IPS DF 6.9 (cell line): ENCODE measurements at places on chromosomes 7 and 10.

GRCh38 chr10:103969857-103970627 is 3.1 kb downstream of the SLK start:
- DNase-seq: no peak

DNA sequence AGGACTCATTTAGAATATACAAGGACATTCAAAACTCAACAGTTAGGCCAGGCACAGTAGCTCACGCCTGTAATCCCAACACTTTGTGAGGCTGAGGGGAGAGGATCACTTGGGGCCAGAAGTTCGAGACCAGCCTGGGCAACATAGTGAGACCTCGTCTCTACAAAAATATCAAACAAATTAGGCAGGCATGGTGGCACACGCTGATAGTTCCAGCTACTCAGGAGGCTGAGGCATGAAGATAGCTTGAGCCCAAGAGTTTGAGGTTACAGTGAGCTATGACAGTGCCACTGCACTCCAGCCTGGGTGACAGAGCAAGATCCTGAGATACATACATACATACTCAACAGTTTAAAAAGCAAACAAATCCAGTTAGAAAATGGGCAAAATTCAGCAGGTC is 44.9 kb downstream of the GNA12 start:
- DNase-seq: no peak

- DNase-seq: no peak
Measured at GRCh38 chr10:4359003-4359402, 467.0 kb upstream of the AKR1E2 start.

DNA sequence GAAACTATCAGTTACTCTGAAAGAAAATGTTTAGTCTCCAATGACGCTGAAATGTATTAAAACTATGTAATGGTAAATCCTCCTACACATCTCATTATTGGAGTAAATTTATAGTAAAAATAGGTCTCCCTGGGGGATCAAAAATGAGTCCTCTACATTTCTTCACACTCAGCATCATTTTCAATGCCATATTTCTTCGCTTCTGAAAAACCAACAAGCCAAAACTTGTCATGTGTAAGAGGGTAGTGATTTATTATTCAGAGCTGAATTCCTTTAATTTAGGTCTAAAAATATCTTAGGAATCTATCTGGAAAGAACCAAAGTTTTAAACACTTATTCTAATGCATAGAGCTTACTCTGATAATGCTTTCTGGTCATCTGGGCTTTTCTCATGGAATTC is 3.0 kb downstream of the PDK4 start:
- DNase-seq: no peak

DNA sequence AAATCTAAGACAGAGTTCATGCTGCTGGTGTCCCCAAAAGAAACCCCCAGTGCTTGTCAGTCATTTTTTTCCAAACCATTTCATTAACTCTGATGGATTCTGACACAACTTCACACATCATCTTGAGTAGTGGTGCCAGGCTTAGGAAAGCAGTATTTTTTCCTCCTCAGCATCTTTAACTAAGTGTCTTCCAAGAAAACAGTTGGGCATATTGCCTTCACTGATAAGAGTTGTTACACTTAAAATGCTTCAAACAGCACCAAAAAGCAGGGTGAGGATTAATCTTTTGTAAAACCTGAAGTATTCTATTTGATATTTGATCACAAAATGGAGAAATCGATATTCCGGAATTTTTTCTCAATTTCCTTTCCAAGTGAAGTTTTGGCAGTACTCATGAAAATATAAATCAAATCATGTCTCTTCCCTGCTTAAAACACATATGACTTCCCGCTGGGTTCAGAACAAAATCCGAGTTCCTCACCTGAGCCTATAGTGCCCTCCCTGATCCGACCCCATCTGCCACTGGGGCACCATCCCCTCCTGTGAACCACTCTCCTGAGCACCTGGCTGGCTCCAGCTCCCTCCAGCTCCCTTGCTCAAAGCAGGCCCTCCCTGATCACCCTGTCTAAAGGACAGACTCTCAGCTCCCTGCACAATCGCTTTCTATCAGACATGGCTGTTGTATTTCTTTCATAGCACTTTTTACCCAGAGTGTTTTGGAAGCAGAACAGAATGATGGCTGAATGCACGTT is 61.6 kb downstream of the CYTH3 start:
- no peak for DNase-seq

- DNase-seq: no peak
Measured at GRCh38 chr7:146359176-146359575, 242.6 kb downstream of the CNTNAP2 start.
